ENCODE measurements at places on chromosomes 7 and 10.
A peak's percentile ranks its signal among the peaks of the same experiment; 100 is the strongest.

DNA sequence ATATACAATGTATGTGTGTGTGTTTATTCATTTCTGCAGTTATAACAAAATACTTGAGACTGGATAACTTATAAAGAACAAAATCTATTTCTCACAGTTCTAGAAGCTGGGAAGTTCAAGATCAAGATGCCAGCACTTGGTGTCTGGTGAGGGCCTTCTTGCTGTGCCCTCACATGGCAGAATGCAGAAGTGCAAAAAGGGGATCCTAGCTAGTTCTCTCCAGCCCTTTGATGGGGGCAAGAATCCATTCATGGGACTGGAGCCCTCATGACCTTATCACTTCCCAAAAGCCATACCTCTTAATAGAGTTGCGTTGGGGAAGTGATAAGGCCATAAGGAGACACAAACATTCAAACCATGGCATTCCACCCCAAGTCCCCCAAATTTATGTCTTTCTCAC is 8.4 kb downstream of the GRB10 start:
- DNase-seq, result no peak

GRCh38 chr7:2095436-2095835 is 137.3 kb downstream of the MAD1L1 start:
- no peak for DNase-seq

- no peak for DNase-seq
Measured at GRCh38 chr10:4067931-4068561, 283.0 kb upstream of the KLF6 start.

DNA sequence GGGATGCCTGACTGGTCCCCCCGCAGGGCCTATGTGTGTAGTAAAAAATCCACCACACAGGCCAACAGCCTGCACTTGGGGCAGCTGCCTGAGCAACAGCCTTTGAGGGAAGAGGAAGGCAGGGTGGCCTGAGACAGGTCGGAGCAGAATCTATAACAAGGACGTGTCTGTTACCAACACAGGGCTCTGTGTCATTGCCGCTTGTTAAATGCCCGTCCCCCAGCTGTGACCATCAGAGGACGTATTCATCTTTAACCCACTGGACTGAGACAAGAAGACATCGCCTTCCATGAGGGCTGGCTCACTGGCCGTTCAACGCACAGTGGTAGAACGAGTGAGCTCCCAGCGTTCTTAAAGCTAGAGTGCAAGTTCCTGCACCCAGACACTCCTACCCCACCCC is 7.8 kb downstream of the PDIA4 start:
- no peak for DNase-seq

DNA sequence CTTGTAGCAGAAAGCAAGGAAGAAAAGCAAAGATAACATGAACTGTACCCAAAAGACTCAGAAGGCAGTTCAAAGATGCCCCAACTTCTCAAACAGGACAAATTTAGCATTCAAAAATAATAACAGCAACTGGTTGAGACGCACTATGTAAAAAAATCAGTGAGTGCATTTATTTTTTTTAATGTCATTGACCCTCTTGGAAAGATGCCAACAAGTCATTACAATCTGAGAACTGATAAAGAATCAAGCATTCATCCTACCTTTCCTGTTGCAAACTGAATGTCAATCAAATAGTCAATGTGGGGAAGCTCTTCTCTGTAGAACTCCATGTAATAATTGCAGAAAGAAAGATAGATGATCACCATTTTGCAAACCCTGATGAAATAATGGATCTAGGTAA is 1.7 kb upstream of the CCDC186 start:
- no peak for DNase-seq

- DNase-seq, result peak; percentile 61
Measured at GRCh38 chr10:73480158-73480557, 15.7 kb downstream of the PPP3CB start.

DNA sequence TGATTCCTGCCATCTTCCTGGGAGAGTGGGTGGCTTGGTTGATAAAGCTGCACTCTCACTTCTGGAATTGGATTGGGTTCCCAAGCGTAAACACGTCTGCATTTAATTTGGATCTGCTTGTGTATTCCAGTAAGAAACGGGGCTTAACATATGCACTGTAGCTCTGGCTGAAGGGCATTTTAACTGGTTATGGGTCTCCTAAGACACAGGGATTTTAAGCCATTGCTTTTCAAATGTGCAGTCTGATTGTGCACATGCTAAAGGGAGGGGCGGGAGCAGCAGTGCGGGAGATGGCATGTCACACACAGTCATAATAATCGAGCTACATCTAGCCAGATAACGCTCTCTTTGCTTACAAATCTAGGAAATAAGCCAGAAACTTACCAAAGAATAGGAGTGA is 247.3 kb upstream of the LYZL1 start:
- DNase-seq, result no peak

- peak; percentile 31 for DNase-seq
Measured at GRCh38 chr7:112056409-112056808, 149.8 kb downstream of the DOCK4 start.

- DNase-seq, result peak; percentile 48
Measured at GRCh38 chr10:57785068-57785467, 482.6 kb downstream of the IPMK start.

GRCh38 chr7:90661290-90662151 is 65.4 kb downstream of the CDK14 start:
- DNase-seq, result no peak

DNA sequence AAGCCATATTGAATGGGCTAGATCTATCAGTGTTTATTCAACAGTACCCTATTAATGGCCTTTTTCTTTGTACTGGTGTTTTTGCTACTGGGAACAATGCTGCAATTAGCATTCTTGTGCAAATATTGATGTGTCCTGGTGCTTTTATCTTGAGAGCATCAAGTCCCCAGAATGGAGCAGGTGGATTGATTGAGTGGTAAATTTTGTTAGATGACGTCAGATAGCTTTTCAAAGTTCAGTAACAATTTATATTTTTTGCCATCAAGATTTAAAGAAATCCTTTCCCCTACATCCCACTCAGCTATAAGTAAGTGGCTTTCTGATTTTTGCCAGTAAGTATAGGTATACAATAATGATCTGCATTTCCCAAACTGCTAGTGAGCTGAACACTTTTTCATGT is 63.4 kb upstream of the SYPL1 start:
- DNase-seq, result no peak

GRCh38 chr7:94838717-94839116 is 68.7 kb upstream of the PPP1R9A start:
- no peak for DNase-seq

- no peak for DNase-seq
Measured at GRCh38 chr10:35442028-35442427, 105.7 kb downstream of the CCNY start.

GRCh38 chr7:26369593-26369992 is 77.9 kb downstream of the SNX10 start:
- peak; percentile 56 for DNase-seq

DNA sequence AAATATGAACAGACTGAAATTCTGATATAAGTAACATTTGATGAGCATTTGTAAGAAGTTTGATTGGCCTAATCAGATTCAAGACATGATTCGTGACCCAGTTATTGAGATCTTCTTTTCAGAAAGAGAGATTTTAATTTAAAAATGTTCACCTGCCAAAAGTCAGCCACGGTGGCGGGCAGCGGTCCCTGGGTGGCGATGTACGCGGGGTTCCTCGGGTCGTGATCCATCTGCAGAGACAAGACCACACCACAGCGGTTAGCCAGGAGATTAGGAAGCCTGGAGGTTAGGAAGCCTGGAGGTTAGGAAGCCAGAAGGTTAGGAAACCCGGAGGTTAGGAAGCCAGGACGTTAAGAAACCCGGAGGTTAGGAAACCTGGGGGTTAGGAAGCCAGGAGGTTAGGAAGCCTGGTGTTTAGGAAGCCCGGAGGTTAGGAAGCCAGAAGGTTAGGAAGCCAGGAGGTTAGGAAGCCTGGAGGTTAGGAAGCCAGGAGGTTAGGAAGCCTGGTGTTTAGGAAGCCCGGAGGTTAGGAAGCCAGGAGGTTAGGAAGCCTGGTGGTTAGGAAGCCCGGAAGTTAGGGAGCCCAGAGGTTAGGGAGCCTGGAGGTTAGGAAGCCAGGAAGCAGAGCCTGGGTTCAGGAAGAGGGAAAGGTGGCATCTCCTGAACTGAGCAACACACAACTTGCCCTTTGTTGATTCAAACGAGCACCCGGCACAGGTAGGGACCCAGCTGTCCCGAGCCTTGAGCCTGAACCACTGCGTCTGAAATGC is 258.5 kb downstream of the DNAJB6 start:
- no peak for DNase-seq

GRCh38 chr10:130485958-130486895 is 350.0 kb downstream of the GLRX3 start:
- no peak for DNase-seq

DNA sequence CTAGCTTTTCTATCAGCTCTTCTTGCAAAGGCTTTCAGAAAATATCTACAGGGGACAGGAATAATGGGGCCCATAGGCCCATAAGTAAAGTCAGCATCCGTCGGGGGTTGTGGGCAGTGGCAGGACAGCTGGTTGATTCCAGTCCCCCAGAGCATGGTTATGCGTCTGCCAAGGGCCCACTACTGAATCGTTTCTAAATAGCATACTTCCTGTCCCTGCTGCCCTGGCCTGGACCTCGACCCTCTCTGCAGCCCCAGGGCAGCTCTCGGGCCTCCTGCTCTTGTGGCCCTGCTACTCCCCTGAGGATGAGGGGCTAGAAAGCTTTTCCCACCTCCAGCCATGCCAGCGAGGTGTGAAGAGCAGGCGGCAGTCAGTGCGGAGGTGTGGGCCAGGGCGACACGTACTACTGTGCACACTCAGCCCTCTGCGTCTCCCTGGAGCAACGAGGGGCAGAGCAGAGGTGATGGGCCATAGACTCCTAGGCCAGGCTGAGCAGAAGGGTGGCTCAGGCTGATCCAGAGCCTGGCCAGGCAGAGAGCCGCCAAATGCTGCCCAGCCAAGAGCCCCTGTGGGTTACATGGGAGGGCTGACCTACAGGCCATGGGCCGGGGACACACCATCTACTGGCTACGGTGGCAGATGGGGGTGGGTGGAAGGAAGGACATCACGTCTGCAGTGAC is 4.7 kb upstream of the OPN4 start:
- no peak for DNase-seq

DNA sequence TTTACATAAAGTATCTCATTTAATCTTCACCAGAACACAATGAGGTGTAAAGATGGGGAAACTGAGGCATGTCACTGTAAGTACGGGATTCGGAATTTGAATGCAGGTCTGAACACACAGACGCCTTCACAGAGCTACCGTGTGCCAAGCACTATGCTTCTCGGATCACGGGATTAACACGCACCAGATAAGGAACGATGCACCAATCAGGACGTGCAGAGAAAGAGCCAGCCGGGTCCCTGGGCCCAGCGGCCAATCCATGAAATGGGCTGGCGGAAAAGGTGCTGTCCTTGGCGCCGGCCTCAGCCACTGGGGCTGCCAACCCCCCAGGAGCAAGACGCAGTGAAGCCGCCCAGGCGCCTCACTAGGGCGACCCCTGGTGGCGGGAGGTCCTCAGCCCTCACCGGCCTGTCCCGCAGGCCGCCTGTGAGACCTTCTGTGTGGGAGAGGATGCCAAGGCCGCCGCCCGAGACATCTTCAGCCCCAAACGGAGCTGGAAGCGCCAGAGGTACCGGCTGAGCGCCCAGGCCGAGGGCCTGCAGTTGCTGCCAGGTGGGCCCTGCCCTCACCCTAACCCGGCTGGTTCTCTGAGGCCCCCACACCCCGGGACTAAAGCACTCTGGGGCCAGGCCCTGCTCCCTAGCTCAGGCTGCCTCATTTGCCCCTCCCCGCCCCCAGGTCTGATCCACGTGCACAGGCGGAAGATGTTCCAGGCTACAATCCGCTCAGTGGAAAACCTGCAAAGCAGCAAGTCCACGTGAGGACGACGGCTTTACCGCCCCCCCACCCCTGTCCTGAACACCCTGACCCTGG is 15.6 kb downstream of the ATG9B start:
- no peak for DNase-seq

DNA sequence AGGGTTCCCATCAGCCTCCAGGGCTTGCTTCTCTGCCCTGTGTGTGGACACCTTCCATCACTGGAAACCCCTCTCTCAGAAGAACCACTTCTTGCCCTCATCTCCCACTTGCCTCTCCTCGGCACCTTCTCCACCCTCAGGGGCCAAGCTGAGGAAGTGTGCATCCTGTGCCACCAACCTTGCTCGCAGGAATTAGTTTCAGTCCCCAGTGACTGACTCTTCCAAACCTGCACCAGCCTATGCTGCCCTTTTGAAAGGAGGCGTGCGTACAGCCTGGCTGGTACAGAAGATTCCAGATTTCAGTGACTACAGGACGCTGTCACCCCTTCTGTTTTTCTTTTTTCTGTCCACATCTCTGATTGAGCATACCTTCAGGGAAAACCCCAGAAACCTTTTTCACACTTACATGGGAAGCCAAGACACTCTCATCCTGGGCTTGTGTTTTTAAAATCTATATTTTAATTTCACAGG is 67.1 kb downstream of the IKZF1 start:
- DNase-seq, result no peak

GRCh38 chr10:89535171-89536012 is at the start of gene SLC16A12:
Gene SLC16A12, minus strand, starts transcription at chr10:89535594. Its CDS starts 73,016 bp downstream, at chr10:89462578.
- DNase-seq, result no peak

GRCh38 chr7:26443751-26444150 is 152.1 kb downstream of the SNX10 start:
- DNase-seq, result no peak

- no peak for DNase-seq
Measured at GRCh38 chr7:102006695-102007094, 189.3 kb downstream of the CUX1 start.
